ENCODE measurements at places on chromosomes 4 and X.

- no peak for DNase-seq
Measured at GRCh38 chr4:78318126-78318525, 233.4 kb upstream of the ANXA3 start.

DNA sequence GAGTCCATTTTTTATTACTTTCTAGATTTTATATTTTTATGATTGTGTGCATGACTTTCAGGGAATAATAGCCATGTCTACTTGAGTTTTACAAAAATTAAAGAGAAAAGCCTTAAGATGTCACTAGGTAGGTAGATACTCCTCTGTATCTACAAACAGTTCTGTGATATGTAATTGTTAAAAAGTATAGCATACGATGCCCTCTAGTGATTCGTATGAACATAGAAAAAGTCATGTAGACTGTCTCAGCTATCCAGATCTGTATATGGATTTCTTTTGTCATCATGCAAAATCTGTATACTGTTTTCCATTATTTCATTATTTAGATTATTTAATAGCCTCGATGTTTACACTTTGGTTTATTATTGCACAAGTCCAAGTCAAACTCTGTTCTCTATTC is 856.6 kb downstream of the CENPC start:
- no peak for DNase-seq

DNA sequence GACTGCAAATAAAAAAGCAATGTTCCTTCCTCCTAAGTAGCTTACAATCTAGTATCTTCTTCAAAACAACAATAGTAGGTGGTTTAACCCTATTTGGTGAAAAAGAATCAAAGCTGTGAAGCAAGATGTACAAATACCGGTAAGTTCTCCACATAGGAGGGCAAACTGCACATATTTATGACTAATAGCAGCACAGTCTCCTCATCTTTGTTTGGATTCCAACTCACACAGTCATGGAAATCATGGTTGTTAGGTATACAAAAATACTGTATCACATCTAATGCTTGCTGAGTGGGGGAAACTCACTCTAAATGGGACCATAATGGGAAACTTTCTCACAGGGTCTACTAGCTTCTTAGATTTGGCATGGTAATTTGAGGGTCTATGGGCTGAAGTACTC is 597.2 kb downstream of the INPP4B start:
- DNase-seq = no peak

- DNase-seq = no peak
Measured at GRCh38 chr4:170248576-170248975, 158.8 kb upstream of the AADAT start.

DNA sequence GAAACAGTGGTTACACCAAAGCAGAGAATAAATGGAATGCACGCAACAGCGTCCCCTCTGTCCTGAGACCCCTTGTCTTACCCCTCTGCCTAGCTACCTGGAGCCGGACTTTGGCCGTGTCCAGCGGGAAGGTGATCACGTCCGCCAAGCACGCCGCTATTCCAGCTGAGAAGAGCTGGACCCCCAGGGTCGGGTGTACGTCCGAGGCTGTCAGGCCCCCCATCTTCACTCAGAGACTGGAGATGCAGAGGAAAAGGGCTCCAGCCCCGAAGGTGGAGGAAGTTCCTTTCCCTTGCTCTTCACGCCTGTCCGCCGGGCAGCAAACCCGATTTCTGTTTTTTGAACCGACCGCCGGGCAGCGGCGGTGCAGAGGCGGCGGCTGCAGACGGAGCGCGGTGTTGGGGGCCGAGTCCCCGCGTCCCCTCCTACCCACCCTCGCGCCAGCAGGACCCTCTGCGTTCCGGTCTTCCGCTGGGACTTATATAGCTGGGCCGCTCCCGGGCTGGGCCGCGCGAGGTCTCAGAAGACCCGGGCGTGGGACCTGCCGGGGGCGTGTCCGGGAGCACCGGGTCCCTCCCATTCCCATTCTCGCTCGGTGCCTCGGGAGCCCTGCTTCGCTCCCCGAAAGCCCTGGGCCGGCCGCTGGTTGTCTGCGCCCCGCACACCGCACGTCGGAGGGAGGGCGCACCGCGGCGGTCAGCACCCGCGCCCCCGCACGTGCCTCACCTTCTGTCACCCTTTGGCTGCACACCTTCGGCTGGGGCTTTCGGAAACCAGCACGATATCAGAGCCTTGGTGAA is at the start of gene UCP1:
Gene UCP1 (minus strand): TSS at position 455 of the 800 bp plus-strand sequence. CDS start 232 bp downstream, at position 223.
- DNase-seq = no peak

Measured in hematopoietic multipotent progenitor cell treated with erythropoietin and hydrocortisone succinate and interleukin-3 and kit ligand, for 15 days (in vitro differentiated cells).